DMS79 (cell line): ENCODE measurements at places on chromosomes 7 and 10.
A peak's percentile ranks its signal among the peaks of the same experiment; 100 is the strongest.

DNA sequence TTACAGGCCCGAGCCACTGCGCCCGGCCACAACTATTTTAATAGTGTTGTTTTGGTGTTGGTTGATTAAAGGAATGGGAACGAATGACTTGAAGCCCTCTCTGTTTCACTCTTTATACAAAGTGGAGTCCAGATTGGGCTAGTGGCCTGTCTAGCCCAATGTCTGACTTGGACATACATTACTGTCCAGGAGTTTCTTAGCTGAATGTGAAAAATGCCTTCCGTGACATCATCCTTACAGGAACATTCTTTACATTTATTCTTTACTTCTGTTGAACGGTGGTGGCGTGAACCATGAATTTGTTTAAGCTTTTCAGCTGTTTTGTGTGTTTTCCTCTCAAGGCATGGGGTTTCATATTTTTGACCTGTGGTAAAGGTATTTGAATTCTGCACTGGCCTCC is 67.9 kb downstream of the DAGLB start:
- DNase-seq: no peak

DNA sequence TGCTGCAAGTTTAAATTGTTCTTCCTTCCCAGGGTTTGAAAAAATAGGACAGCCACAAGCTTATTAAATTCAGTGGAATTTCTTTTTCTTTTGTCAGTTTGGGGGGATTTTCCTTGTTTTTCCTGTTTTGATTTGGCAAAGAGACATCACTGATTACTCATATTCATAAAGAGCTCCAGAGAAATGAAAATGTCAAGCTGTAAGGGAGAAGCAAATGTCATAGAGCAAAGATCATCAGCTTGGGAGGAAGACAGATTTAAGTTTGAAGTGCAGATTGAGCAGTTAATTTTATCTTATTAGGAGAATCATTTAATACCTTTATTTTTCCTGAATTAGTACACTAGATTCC is 255.8 kb upstream of the PHYHIPL start:
- no peak for DNase-seq

DNA sequence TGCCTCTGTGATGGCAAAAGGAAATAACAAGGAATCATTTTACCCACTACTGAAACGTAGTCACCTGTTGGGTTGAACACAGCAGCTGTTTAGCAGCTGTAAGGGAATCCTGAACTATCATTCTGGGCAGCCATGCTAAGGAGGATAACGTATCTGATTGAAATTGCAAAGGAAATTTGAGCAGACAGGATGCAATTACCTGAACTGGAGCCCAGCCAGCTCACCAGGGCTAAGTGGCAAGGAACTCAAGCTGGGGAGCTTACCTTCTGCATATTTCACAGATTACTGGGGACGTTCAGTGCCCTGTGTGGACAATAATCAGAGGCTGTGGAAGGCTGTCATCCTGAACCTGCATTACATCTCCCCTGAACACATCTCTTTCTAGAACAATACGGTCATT is 650.5 kb downstream of the SORCS3 start:
- DNase-seq: peak; percentile 14

DNA sequence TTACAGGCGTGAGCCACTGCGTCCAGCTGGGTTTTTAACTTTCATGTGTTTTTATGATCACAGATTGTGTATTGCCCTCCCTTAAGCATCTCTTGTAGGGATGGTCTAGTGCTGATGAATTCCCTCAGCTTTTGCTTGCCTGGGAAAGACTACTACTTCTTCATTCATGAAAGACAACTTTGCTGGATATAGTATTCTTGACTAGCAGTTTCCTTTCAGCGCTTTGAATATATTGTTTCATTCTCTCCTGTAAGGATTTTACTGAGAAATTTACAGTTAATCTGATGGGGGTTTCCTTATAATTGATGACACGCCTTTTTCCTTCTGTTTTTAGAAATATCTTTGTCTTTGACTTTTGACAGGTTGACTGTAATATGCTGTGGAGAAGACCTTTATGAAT is 33.2 kb downstream of the STK31 start:
- DNase-seq: no peak

GRCh38 chr7:156659961-156660360 is 19.4 kb downstream of the RNF32 start:
- no peak for DNase-seq

- no peak for DNase-seq
Measured at GRCh38 chr7:89927762-89928161, 226.5 kb upstream of the STEAP1 start.

DNA sequence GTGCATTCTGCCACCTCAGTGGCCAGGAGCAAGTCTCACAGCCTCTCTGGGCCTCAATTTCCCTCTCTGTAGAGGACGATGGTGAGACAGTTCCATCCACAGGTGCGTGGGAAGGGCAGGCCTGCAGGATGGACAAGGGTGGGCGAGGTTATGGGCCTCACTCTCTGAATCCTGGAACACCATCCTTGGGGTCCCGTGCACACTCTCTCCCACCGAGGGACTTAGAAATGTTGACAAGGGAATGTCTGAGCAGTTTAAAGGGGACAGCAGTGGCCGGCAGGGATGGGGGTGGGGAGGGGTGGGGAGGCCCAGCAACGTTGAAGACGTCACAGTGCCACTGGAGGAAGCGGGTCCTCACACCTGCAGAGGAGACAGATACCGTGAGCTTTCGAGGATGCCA is 111.5 kb downstream of the FOXL3 start:
- no peak for DNase-seq

DNA sequence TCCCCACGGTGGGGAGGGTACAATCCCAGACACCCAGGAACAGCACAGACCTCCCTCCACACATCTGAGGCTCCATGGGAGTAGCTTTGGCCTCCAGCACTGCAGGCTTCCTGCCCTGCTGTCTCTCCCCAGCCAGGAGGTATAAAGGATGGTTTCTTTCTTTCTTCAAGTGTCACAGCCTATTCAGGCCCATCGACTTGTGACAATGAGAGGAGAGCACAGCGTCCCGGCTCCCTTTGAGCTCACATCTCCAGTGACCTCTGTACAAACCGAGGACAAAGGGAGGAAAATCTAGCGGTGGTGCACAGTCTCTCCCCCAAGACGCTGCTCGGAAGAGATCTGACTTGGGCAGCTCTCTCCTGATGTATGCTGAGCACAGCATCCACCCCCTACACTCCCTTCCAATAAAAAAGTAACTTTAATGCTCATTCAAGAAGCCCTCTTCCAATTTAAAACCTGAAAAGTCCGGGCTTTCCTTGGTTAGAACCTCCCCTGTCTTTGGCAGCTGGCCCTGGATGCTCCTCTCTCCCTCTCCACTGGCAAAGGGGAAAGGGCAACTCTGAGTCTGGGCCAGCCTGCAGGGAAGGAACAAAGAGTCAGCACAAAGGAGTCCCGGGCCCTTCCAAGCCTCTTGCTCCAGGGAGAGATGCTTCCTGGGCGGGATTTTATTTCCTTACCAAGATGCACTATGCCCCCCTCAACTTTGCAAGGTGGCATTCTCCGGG is 18.0 kb downstream of the CHST15 start:
- no peak for DNase-seq

DNA sequence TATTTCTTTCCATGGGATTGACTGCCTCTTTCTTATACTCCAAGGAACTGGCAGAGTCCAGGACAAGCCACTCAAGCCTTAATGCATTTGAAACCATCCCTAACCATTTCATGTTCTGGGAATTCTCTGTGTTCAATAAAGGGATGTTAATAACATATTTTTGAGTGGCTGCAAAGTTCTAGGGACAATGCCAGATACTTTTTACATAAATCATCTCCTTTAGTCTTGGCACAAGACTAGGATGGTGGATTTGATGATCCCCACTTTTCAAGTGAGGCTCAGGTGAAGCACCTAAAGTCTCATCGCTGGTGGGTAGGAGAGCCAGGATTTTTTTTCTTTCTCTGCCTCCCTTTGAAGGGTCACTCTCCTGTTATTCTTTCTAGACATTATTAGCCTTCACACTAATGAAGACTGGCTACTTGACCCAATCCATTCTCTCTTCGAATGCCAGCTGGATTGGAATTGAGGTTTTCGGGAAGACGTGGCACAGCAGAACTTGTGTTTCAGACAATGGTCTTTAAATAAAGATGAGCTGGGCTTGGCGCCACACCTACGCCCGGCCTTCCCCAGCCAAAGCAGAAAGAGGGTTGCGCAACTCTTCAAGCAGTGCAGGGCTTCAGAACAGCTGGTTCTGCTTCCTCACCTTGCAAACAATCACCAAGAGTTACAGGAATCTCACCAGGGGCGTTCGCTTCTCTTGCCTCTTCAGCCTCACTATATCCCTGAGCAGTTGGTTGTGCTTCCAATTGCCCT is 73.8 kb upstream of the BMPER start:
- no peak for DNase-seq

GRCh38 chr10:33523236-33523792 is 188.8 kb upstream of the NRP1 start:
- DNase-seq: no peak

GRCh38 chr7:50207251-50207564 is 97.3 kb upstream of the IKZF1 start:
- no peak for DNase-seq

DNA sequence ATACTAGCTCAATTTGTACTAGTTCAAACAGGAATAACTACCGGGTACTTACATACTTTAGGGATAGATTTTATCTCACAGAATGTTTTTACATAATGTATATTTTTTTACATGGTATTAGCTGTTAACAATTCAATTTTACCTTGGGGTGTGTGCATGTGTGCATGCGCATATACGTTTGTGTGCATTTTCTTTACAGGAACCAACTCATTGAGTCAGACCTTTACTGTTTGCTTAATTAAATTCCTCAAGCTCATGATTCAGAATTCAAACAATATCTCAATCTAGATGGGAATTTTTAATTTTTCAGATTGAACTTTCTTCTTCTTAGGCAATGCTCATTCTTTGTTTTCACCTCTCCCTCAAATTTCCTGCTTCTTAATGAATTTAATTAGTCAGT is 24.7 kb upstream of the WASL start:
- no peak for DNase-seq

DNA sequence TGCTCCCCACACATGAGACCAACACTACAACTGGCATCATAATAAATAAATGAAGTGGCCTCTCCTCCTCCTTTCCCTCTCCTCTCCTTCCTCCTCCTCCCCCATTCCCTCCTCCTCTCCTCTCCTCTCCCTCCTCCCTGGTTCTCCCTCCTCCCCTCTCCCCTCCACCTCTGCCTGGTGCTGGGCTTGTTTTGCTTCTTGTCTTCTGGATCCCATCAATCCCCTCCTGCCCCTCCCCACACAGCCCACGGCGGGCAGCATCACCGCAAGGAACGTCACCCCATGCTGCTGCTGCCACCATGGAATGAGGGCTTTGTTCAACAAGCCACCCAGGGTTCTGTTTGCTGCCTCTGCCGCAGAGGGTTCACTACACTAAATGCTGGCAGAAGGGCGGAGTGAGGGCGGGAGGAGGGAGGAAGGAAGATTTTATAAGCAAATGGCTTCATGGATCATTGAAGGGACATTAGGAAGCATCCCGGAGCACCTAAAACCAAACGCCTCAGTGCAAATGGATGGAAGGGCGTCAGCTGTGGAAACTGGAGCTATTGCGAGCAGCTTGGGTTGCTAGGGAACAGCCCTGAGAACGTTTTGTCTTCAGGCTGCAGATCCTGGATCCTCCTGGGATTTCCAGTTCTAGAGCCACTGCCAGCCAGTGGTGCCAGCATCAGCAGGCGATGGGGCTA is 379.7 kb upstream of the ZMIZ1 start:
- peak; percentile 94 for DNase-seq
